Lower leg skin (tissue), 4 donors: ENCODE measurements at places on chromosomes 5 and 9. TPM values are rescaled to one million over a fixed set of nuclear protein-coding genes. Genes with fewer than 3 reads are reported as not detected.
A peak's percentile ranks its signal among the peaks of the same experiment; 100 is the strongest.

Gene EFNA5
- total RNA-seq: 17.6 TPM

Gene TSSK1B
- total RNA-seq: 0.54 TPM

Gene PIP5K1B
- 3.0 TPM for total RNA-seq

Gene CER1
- not detected for total RNA-seq

Gene PCDHGA6
- 3.6 TPM for total RNA-seq

Gene DHX29
- total RNA-seq: 24.2 TPM

Gene ZNF454
- 0.69 TPM for total RNA-seq

Gene EXD3
- total RNA-seq: 20.3 TPM

- no peak for DNase-seq
Observed at GRCh38 chr9:133237035-133237731, 28.1 kb upstream of the OBP2B start.

DNA sequence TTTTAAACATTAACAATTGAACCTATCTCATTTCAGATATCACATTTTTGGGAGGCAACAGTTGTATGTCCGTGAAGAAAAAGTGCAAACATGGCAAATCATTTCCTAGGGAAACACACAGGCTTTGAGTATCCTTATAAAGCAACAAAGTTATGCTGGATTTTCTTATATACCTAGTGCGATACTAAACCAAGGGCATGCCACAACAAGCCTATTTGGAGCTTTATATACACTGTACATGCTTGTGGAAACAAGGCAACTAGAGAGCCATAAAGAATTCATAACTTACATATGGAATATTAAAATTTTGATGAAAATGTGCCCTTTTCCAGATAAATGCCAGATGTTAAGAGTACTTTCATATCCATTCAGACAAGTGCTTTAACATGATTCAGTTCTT, 191.4 kb downstream of the DCP2 start:
- no peak for DNase-seq

DNA sequence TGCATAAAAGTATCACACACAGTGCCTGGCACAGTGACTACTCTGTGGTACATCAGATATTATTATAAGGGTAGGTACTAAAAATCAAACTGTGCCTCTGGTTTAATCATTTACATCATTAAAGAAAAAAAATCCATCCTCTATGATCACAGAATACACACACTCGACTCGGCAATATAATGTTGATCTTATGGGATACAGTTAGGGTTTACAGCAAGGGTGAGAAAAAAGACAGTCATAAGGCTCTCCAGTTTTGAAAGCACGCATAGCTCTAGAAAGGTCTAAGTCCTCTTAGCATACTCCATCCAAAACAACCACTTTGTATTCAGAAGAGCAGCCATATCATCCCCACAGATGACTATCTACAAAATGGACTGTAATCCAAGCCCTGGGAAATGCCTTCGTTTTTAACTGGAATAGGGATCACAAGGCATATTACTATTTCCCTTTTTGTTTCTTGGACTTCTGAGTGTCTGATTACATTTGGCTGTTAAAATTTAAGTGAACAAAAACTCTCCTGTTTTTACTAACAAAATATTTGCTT, 26.6 kb downstream of the TRPM3 start:
- no peak for DNase-seq

DNA sequence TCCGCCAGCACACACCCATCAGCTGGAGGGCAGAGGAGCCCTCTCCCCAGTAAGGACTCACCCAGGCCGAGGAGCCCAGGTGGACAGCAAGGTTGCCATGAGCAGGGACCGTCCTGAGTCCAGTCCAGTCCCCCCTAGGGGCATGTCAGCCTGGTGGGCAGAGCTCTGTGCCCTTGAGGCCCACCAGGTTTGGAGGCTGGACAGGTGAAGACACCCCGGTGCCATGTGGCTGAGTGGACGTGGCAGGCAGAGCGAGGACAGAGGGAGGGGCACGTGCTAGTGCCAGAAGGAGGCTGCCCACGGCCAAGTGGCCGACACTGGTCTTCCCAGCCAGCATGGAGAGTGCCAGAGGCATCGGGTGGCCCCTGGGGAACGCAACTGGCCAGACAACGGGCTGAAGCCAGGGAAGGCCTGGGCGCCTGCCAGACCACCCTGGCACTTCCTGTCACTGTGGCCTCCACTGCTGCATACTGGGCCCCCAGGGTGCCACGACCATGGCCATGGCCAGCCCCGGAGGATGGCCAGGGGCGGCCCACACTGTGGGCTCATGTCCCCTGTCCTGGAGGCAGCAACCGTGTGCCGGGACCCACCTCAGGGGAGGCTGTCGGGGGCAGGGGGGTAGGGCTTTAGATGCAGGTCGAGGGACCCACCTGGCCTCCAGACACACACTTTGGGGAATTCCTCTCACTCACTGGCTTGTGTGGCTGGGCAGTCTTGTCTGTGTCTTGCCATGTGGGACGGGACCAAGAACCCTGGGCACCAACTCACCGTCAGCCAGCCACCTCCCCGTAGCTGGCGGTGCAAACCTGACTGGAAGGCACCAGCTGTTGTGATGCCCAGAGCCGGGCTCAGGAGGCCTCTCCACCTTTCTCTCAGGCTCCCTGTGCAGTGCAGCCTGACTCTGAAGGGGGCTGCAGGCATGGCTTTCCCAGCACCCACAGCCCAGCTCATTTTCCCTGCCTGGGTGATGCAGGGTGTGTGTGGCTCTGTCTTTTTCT, 42.3 kb upstream of the LPCAT1 start:
- no peak for DNase-seq

DNA sequence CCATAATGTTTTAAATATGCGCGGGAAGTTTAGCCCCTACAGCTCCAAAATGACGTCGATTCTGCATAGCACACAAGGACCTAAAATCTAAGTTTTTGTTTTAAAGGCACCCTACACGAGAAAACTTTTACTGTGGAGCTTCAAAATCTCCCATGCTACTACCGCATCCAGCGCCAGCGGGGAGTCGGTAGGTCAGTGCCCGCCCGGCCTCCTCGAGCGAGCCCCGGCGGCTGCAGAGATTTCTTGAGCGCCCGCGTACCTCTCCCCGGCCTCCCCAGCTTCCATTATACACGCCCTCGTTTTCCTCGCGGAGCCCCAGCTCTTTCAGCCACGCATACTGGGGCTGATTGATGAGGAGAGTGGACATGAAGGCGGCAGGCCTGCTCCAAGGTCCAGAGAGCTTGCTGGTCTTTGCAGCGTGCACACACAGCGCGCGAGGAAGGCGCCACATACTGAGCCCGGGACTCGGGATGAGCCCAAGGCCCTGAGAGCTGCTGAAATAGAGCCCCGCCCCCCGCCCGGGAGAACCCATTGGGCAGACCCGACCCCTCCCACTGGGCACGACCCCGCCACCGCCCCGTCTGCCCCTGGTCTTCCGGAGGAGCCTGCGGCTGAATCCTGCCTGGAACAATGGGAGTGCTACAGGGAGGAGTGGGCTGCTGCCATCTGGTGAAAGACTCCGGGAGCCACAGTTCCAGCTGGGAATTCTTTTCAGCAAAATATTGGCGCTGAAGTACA, at the start of gene ALDH7A1:
ALDH7A1 (minus strand) TSS at position 472 of the 738 bp plus-strand sequence; CDS start at position 451, 21 bp downstream.
- DNase-seq: peak; percentile 97

GRCh38 chr9:12693141-12693540, at the start of gene TYRP1:
TYRP1 (plus strand) TSS chr9:12693385; CDS start chr9:12693997, 612 bp downstream.
- DNase-seq: no peak

DNA sequence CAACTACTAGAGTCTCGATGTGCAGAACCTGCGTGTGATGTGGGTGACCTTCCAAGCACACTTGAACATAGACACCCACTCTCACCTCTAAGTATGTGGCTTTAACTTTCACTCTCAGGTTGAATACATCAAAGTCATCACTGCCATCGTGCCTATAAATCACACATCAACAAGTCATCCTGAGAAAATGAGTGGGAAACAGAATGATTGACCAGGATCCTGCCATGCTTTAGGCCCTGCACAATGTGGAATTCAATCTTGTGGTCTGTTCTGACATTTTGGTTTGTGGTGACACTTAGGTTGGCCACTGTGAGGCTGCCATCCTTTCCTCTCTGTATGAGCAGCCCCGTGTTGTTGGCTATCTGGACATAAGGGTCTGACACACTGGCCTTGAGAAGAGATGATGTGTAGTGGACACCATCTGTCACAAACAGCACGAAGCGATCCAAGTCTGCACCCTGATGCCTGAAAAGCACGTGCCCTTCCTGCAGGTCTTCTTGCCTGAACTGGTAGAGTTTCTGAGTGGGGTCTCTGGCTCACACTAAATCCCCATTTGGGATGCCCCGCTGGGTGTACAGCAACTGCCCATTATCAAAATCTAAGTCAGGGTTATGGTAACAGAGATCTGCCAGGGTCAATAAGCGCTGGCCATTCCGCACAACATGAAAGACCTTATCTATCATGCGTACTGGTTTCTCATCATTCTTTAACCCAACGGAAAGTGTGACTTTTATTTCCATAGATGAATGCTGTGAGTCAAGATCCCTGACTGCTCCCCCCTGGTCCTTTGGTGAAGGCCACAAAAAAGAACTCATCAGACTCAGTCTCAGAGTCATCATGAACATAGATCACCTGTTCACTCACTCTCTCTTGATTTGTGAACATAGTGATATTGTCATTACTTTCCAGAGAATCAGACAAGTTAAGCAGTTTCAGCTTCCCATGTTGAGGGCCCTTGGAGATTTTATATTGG, 116.6 kb downstream of the ESM1 start:
- DNase-seq: no peak

DNA sequence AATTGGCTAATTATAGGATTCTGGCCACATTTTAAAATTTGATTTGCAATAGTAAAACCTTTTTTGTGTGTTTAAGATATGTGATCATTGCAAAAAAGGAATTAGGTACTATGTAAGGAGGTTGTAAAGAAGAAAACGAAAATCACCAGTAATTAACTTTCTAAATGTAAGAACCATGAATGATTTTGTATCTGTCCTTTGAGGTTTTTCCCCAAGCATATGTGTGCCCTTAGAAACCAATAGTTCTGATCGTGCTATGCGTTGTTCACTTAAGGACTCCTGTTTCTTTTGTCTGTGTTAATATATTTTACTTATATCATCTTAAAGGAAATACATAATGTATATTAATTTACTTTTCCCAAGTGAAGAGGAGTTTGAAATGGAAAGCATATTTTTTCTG, 410.2 kb downstream of the PSAT1 start:
- DNase-seq: no peak

DNA sequence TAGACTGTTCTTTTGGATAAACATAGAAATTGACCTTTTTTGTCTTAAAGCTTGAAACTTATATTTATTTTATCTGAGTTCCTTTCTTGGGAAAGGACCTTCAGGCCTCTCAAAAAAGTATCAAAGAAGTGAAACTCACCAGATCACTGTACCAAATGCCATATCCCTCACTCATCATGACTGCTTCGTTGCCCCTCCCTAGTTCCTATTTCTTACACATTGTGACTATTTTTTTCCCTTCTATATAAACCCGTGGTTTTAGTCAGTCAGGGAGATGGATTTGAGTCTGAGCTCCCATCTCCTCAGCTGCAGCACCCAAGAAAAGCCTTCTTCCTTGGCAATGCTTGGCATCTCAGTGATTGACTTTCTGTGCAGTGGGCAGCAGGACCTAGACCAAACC, 129.4 kb downstream of the LPAR1 start:
- DNase-seq: no peak

- DNase-seq: peak; percentile 41
Observed at GRCh38 chr9:134243778-134244467, 79.6 kb upstream of the RNU6ATAC start.

DNA sequence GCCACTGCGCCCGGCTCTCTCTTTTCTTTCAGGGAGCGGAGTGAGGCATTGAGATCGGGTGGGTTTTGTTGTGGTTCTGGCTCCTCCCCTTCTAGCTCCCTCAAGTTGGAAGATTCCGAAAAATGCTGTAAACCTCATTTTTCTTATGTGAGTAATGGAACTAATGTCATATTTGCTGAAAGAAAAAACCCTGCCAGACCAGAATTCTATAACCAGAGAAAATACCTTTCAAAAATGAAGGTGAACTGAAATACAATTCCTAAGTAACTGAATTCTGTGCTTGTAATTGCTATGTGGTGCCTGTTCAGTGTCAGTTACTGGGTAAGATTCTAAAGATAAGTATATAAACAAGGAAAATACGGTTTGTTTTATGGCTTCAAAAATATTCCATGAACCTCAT, 30.9 kb upstream of the CDK20 start:
- no peak for DNase-seq

DNA sequence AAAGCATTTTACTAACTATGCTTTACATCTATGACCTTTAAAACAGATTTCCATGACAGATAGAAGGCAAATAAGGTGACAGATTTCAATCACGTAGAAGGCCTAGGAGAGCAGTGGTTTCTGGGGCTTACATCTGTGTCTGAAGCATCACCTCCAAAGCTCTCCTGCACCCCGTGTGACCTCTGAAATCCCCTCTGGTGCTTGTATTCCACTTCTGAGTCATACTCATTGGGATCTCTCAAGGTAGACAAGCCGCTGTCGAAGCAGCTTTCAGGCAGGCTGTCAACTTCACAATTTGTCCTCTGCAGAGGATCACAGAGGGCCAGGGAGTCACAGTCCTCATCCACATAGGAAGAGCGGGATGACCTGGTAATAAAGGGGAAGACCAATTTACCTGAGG, 62.2 kb downstream of the RASEF start:
- no peak for DNase-seq

GRCh38 chr9:96423322-96423984, 5.3 kb upstream of the ZNF367 start:
- DNase-seq: no peak

DNA sequence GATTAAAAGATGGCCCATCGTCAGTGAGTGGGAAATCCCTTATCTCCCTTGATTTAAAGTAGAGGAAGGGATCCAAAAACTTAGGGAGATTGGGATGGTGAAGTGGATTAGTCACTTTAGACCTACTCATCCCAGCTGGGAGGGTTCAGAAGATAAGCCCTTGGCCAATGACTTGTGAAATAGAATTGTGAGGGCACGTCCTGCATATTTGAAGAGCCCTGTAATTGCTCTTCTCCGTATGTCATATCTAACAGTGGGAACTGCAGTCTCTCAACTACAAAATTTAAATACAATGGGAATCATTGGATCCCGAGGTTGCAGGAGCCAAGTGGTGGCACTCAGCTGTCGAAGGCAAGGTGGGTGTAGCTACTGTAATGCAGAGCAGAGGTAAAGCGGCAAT, 65.4 kb upstream of the C9orf72 start:
- no peak for DNase-seq

DNA sequence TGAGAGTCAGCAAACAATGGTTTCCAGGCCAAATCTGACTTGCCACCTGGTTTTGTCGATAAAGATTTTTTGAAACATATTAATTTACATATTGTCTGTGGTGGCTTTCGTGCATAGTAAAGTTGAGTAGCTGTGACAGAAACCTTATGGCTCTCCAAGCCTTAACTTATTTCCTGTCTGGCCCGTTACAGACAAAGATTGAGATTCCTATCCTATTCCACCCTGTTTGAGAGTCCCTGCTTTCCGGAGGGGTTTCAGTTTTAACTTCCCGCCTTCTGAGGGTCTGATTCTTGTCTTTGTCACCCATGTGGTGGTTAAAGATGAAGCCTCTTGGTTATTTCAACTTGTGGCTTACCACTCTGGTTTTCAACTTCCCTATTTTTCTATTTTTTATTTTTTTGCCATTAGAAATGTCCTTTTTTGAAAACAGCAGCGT, 11.4 kb downstream of the OTULIN start:
- DNase-seq: no peak

- peak; percentile 90 for DNase-seq
Observed at GRCh38 chr9:121598965-121599871, 52.2 kb upstream of the DAB2IP start.
